ENCODE measurements at places on chromosomes 1 and 21.

DNA sequence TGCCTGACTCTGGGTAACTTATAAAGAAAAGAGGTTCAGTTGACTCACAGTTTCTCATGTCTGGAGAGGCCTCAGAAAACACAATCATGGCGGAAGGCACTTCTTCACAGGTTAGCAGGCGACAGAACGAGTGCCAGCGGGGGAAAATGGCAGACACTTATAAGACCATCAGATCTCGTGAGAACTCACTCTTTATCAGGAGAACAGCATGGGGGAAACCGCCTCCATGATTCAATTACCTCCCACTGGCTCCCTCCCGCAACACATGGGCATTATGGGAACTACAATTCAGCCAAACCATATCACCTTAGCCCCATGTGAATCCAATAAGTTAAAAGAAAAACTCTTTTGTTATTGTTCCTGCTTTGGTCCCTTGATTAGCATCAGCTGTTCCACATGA is 725.2 kb downstream of the LRRIQ3 start:
- no peak for DNase-seq

- no peak for DNase-seq
Observed at GRCh38 chr1:100107696-100108095, 25.0 kb downstream of the SASS6 start.

DNA sequence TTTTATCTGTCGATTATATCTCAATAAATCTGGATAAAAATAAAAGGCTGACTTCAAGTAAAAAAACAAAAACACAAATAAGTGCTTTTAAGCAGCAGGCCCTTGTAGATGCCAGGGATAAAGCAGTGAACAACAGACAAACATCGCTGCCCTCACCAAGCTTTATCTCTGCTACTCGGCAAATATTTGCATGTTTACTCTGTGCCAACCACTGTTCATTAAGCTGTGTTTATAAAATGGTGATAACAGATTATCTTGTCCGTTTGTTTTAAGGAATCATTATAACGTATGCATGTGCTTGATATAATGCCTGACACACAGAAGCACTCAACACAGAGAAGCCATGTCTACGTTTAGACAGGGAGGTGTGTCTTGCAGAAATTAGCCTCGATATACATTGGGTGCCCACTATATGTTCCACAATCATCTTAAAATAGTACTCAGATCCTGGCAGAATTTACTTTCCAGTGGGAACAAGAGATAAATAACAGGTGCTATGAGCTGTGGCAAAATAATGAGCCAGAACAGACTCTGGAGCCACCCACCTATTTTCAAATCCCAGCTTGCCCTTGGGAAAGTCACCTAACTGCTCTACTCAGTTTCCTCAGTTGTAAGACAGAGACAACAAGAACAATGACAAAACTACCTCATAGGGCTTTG is 47.2 kb downstream of the TRIT1 start:
- no peak for DNase-seq

DNA sequence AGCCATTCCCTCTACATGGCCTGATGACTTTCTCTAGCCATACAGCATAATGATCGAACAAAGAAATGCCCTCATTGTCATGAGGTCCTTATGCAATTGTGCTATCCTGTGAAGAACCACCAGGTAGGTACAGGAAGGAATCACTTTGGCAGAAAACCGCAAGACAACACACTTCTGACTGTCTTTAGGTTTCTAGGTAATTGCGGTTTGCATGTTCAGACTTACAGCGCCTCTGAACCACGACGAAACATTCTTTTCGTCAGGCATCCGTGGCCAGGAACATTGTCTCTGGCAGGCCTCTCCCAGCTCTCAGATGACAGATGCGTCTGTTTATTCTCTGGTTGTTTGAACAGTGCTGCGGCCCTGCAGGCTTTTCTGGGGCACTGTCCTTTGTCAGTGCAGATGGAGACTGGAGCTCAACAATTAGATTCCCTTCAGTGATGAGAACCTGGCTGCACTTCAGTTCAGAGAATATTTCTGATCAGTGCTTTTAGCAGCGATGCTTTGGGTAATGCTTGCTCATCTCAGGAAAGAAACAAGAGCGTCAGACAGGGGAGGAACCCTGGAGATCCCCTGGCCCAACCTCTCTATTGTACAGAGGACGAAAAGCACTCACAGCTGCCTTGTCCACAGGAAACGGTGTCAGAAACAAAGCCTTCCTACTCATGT is 63.4 kb downstream of the B3GALT5 start:
- no peak for DNase-seq

DNA sequence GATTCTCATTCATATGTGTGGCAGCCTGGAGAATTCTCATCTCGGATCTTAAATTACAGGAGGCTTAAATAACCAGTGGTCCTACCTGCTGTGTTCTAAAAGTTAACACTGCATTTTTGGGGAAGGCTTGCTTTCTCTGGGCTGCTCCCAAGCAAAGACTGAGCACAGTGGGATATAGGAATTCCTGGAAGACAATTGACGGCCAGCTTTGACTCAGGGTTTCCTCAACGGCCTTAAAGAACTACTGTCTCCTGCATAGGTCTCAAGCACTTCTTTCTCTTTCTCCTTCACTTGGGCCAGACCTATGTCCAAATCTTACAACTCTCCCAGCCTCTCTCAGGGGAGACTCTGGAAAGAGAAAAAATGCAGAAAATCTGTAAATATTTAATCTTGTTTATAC is 1.0 kb upstream of the KRTAP13-3 start:
- no peak for DNase-seq

DNA sequence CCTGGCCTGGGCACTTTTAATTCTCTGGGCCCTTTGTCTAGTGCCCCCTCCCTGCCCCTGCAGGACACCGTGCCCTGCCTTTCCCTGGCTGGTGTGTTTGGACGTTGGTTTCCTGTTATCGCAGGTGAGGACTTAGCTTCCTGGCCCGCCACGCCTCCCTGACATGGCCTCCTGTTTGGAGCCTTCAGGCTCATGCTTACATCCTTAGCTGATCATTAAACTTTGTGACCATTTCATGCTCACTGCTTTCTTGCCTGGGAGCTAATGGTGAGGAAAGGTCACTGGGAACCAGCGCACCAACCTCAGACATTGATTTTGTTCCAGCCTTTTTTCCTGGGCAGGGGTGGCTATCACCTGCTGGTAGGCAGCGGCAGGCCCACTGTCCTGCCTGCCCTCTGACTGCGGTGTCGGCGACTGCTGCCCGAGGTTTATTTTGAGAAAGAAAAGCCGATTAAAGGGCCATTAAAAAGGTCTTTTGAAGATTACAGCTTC is 3.7 kb downstream of the PFKL start:
- no peak for DNase-seq

Measured in activated CD4-positive, alpha-beta T cell treated with anti-CD3 and anti-CD28 coated beads, Interleukin-2, amount 50 U/mL, for 1 hour (primary cell).